Fibroblast of the conjunctiva (primary cell): ENCODE measurements at places on chromosomes 16 and 17.

DNA sequence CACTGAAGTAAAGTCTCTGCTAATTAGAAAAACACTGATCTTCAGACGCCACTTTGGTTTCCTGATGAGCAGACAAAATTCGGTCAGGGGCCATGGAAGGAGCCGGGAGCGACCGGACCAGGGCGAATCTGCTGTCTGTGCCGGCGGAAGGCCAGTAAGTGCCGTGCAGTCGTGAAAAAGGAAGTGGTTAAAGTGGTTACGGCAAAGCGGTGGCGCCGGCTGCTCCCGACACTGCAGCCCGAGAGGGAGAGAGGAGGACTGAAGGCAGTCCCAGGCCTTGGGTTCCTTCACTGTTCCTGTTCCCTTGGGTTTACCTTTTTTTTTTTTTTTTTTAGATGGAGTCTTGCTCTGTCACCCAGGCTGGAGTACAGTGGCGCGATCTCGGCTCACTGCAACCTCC lies 17.3 kb upstream of the HEXD start:
- DNase-seq: no peak

DNA sequence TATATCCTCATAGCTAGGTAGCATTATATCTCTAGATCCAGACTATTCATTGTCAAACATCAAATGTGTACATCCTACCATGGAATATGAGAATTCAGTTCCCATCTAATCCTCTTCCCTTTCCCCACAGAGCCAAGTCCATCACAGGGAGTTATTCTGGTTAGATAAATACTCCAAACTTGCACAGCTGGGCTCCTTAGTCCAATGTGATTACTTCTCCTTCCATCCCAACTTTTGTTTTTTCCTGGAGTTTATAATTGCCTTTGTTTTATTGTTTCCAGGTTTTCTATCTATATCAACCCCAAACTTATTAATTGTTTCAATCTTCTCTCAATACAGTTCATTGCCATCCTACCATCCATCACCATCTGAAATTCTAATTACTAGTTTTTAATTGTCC lies 59.9 kb downstream of the MYH11 start:
- DNase-seq: no peak

GRCh38 chr17:64357191-64357981 lies 33.3 kb downstream of the PECAM1 start:
- peak; percentile 91 for DNase-seq

DNA sequence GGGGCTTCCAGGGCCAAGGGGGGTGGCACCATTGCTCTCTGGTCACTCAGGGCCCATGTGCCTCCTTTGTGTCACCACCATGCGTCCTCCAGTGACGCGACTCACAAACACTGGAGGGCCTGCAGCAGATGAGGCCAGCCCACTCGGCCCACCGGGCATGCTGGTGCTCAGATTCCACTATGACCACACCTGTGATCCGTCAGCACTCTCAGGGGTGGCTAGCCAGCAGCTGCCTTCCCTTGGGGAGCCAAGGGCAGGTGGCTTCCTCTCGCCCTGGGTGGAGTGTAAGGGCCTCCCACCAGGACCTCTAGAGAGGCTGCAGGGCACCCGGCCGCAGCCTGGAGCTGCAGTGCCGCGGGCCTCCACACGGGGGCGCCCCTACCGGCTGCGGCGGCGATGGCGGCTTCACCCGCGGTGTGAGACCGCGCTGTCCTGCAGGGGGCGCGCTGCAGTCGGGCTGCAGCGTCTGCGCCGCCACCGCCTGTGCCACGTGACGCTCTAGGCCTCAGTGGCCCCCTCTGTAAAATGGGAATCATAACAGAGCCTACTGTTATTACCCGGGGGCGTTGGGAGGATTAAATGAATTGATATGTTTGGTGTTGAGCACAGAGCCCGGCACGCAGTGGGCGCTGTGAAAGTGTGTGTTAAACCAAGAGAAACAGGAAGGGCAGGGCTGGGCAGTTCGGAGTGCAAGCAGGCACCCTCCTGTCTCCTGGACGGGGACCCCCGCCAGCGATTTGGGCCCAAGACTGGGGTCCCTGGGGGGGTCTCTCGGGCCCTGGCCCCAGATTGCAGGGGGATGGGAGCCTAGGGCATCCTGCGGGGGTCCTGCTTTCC lies 192.4 kb upstream of the GSE1 start:
- DNase-seq: no peak

- no peak for DNase-seq
Observed at GRCh38 chr17:64741038-64741641, 79.0 kb upstream of the SMURF2 start.

DNA sequence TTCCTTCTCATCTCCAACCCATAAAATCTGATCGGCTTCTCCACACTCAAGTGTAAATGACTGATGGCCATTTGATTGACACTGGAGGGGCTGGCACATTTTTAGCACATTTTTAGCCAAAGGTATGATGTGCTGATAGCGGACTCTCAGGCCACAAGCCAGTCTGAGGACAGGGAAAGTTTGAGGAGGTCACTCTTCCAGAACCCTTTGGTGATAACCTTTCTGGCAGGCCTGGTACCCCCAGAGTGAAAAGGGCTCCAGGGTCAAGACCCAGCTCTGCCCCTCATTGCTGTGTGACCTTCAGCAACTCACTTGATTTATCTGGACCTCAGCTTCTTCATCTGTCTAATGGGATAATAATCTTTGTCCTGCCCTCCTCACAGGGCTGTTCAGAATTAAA lies 1.7 kb upstream of the NLRC5 start:
- no peak for DNase-seq

GRCh38 chr17:78364436-78365281 lies 4.8 kb upstream of the SOCS3 start:
- no peak for DNase-seq
